ENCODE measurements at places on chromosomes 16 and 17. TPM values are rescaled to one million over a fixed set of nuclear protein-coding genes. Genes with fewer than 3 reads are reported as not detected.

GRCh38 chr17:62717889-62718288 is 90.2 kb downstream of the MARCHF10 start:
- H3K4me3 ChIP-seq: no peak overlapping the region
- no peaks in the 10 kb centered on the region for H3K36me3 ChIP-seq
- peaks cover 5% of the 10 kb centered on the region for H3K27me3 ChIP-seq
- H3K4me1 ChIP-seq: peaks cover 5% of the 10 kb centered on the region

GRCh38 chr17:31470592-31470991 is 79.1 kb downstream of the RAB11FIP4 start:
- no peak overlapping the region for H3K4me3 ChIP-seq
- no peak overlapping the region for H3K27ac ChIP-seq
- DNase-seq: no peak

Gene TBC1D3C
- not detected for total RNA-seq

Gene P2RX1
- not detected for total RNA-seq

Gene CCL4L2
- total RNA-seq: not detected

GRCh38 chr17:75041656-75042280 is 5.0 kb downstream of the ATP5PD start:
- no peak for DNase-seq
- H3K27me3 ChIP-seq: peaks cover 2% of the 10 kb centered on the region
- peaks cover 17% of the 10 kb centered on the region for H3K36me3 ChIP-seq
- peak overlapping the region; percentile 31 for H3K27ac ChIP-seq

- peak overlapping the region; percentile 78 for H3K27ac ChIP-seq
- H3K4me3 ChIP-seq: peak overlapping the region; percentile 57
- no peak for DNase-seq
- peaks cover 8% of the 10 kb centered on the region for H3K27me3 ChIP-seq
These were observed 9.5 kb downstream of the DOK4 start for GRCh38 chr16:57476546-57477410.

Gene CCL7
- not detected for total RNA-seq

- H3K36me3 ChIP-seq: no peaks in the 10 kb centered on the region
- H3K4me3 ChIP-seq: no peak overlapping the region
- DNase-seq: no peak
- H3K27ac ChIP-seq: no peak overlapping the region
- H3K27me3 ChIP-seq: peaks cover 1% of the 10 kb centered on the region
- peaks cover 7% of the 10 kb centered on the region for H3K4me1 ChIP-seq
These were observed 184.3 kb upstream of the CACNG3 start for GRCh38 chr16:24071666-24072360.

GRCh38 chr16:4580250-4580649 is 24.1 kb downstream of the C16orf96 start:
- no peak for DNase-seq
- H3K4me1 ChIP-seq: no peaks in the 10 kb centered on the region
- H3K4me3 ChIP-seq: no peak overlapping the region
- H3K36me3 ChIP-seq: no peaks in the 10 kb centered on the region
- H3K27me3 ChIP-seq: no peaks in the 10 kb centered on the region

DNA sequence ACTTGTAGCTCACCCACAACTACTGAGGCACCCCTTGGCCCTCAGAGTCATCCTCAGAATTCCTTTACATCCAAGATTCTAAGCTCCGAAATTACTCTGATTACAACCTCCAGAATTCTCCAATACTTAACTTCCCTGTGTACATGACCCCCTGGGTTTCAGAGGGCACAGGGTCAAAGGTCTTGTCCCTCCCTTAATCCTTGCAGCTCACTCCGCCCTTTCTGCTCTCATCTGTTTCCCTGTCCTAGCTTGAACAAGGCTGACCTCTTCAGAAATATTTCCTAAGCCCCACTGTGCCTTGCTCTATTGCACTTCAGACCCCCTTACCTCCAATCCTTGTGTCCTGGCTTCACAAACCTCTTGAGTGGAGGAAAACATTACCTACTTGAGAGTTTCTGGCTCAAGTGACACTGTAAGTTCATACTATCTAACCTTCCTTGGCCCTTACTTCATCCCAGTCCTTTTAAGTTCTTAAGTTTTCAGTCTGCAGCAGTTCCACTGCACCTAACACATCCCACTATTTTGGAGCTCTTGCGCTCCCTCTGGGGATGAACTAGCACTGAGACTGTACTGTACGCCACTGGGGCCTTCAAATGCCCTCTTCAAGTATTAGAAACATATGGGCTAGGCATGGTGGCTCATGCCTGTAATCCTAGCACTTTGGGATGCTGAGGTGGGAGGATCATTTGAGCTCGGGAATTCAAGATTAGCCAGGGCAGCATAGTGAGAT is 6.2 kb downstream of the N4BP1 start:
- H3K27ac ChIP-seq: no peak overlapping the region
- peaks cover 5% of the 10 kb centered on the region for H3K36me3 ChIP-seq
- no peak overlapping the region for H3K4me3 ChIP-seq
- no peaks in the 10 kb centered on the region for H3K27me3 ChIP-seq
- peaks cover 15% of the 10 kb centered on the region for H3K4me1 ChIP-seq

- H3K4me3 ChIP-seq: peak overlapping the region; percentile 17
- H3K27me3 ChIP-seq: no peaks in the 10 kb centered on the region
- no peak for DNase-seq
- H3K27ac ChIP-seq: no peak overlapping the region
- H3K36me3 ChIP-seq: peaks cover 37% of the 10 kb centered on the region
- no peaks in the 10 kb centered on the region for H3K4me1 ChIP-seq
These were observed 9.9 kb downstream of the CASC3 start for GRCh38 chr17:40150276-40150675.

GRCh38 chr17:7045492-7046126 is 1.7 kb upstream of the SLC16A11 start:
- peak overlapping the region; percentile 79 for H3K27ac ChIP-seq
- peaks cover 10% of the 10 kb centered on the region for H3K27me3 ChIP-seq
- H3K4me3 ChIP-seq: no peak overlapping the region
- peaks cover 26% of the 10 kb centered on the region for H3K4me1 ChIP-seq

DNA sequence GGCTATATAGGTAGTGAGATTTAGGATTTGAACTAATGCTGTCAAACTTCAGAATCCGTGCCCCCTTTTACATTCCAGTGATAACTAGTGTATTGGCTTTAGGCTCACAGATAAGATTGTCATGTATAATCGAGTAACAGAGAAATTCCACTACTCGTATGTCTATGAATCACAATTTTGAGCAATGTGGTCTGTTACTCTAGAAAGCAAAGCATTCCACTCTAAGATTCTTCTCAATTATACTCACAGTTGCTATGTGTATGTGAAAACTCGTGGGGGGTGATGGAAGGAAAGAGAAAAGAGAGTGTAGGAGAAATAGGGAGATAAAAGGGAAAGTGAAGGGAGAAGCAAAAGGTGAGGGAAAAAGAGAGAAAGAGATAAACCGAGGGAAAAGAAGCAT is 1175.1 kb upstream of the GOT2 start:
- H3K36me3 ChIP-seq: no peaks in the 10 kb centered on the region
- H3K27ac ChIP-seq: no peak overlapping the region
- no peak overlapping the region for H3K4me3 ChIP-seq
- no peaks in the 10 kb centered on the region for H3K27me3 ChIP-seq

- no peak overlapping the region for H3K27ac ChIP-seq
- no peak for DNase-seq
- no peaks in the 10 kb centered on the region for H3K27me3 ChIP-seq
- no peaks in the 10 kb centered on the region for H3K36me3 ChIP-seq
These were observed 2.9 kb downstream of the KRT39 start for GRCh38 chr17:40963838-40964237.

Gene FNDC8
- total RNA-seq: not detected

DNA sequence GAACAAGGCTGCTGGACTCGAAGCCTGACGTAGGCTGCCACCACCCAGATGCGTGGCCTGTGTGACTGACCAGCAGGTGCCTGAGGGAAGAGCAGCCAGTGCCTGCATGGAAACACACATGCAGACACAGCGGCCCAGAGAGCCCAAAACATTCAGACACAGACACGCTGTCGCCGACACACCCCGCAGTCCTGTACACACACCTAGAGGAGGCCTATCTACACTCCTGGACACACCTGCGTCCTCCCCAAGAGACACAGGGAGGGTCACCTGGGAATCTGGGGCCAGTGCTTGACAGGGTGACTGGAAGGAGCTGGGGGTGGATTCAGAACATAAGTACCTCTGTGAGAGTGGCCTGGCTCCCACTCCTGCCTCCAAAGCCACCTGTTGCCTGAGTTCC is 6.1 kb upstream of the TSPOAP1 start:
- H3K4me3 ChIP-seq: no peak overlapping the region
- H3K27ac ChIP-seq: peak overlapping the region; percentile 30
- peaks cover 9% of the 10 kb centered on the region for H3K27me3 ChIP-seq
- DNase-seq: no peak
- no peaks in the 10 kb centered on the region for H3K36me3 ChIP-seq

GRCh38 chr17:3008336-3009288 is 54.8 kb downstream of the OR1D5 start:
- H3K36me3 ChIP-seq: peaks cover 9% of the 10 kb centered on the region
- peaks cover 22% of the 10 kb centered on the region for H3K4me1 ChIP-seq
- H3K27ac ChIP-seq: no peak overlapping the region
- peaks cover 11% of the 10 kb centered on the region for H3K27me3 ChIP-seq
- no peak overlapping the region for H3K4me3 ChIP-seq
- no peak for DNase-seq

DNA sequence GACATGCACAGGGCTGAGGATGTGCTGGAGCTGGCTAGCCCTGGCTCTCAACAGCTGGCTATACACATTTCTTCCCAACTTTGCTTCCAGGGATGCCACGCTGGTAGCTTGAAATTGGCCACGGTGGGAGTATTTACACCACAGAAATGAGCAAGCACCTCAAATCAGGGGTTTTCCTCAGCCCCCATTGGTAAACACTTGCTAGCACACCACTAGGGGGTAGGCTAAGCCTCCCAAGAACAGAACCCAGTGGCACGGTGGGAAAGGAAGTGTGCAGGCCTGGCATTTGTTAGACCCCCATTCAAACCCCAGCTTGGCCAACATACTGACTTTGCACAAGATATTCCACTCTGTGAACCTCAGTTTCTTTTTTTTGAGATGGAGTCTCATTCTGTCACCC is 12.9 kb downstream of the DRC3 start:
- H3K4me3 ChIP-seq: no peak overlapping the region
- H3K36me3 ChIP-seq: no peaks in the 10 kb centered on the region
- H3K27me3 ChIP-seq: peaks cover 4% of the 10 kb centered on the region

- H3K4me3 ChIP-seq: no peak overlapping the region
- peaks cover 4% of the 10 kb centered on the region for H3K36me3 ChIP-seq
- H3K4me1 ChIP-seq: peaks cover 3% of the 10 kb centered on the region
- DNase-seq: no peak
- peaks cover 5% of the 10 kb centered on the region for H3K27me3 ChIP-seq
These were observed 23.0 kb upstream of the ABCC3 start for GRCh38 chr17:50611634-50612033.

Gene TGFB1I1
- 42.5 TPM for total RNA-seq

DNA sequence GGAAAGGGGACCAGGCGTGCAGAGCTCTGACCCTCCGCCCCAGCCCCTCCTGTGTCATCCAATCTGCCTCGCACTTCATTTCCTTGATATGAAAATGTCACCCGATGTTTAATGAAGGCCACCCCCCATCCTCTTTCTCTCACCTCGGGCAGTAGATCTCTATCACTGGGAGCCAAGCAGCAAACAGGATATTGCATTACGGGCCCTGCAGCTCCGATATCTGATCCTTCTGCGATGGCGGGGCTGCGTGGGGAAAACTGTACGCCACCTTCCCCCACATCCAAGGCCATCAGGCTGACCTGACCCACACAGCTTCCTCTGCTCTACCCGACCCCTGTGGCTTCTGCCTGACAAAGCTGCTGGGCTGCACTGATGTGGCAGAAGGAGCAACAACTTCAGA is 74.9 kb downstream of the DYNLRB2 start:
- H3K4me3 ChIP-seq: no peak overlapping the region
- H3K27ac ChIP-seq: no peak overlapping the region
- H3K27me3 ChIP-seq: peaks cover 4% of the 10 kb centered on the region

GRCh38 chr17:9200699-9201359 is 179.5 kb downstream of the NTN1 start:
- H3K36me3 ChIP-seq: no peaks in the 10 kb centered on the region
- peaks cover 17% of the 10 kb centered on the region for H3K4me1 ChIP-seq
- peaks cover 6% of the 10 kb centered on the region for H3K27me3 ChIP-seq
- H3K27ac ChIP-seq: no peak overlapping the region
- DNase-seq: no peak
- H3K4me3 ChIP-seq: no peak overlapping the region

DNA sequence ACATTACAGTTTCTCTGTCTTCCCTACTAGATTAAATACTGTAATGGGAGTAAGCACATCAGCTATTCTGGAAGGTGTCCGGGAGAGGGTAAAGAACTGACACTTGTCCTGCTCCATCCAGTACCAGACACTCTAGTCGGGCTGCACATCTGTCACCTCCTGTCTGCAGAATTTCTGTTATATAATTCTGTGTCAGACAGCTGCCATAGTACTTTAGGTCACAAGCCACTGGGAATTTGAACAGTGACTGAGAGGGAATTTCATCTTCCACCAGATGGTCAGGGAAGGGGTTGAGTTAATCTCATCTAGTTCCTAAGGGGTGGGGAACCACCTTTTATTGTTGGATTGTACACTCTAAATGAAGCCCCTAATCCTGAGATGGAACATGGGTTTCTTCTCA is 58.6 kb upstream of the NUDT7 start:
- H3K27ac ChIP-seq: no peak overlapping the region
- peaks cover 3% of the 10 kb centered on the region for H3K27me3 ChIP-seq
- peaks cover 12% of the 10 kb centered on the region for H3K4me1 ChIP-seq
- DNase-seq: no peak
- H3K36me3 ChIP-seq: no peaks in the 10 kb centered on the region

GRCh38 chr17:13812350-13812749 is 210.6 kb upstream of the HS3ST3A1 start:
- H3K4me1 ChIP-seq: no peaks in the 10 kb centered on the region
- no peaks in the 10 kb centered on the region for H3K36me3 ChIP-seq
- no peaks in the 10 kb centered on the region for H3K27me3 ChIP-seq
- DNase-seq: no peak
- H3K27ac ChIP-seq: no peak overlapping the region
- H3K4me3 ChIP-seq: no peak overlapping the region

DNA sequence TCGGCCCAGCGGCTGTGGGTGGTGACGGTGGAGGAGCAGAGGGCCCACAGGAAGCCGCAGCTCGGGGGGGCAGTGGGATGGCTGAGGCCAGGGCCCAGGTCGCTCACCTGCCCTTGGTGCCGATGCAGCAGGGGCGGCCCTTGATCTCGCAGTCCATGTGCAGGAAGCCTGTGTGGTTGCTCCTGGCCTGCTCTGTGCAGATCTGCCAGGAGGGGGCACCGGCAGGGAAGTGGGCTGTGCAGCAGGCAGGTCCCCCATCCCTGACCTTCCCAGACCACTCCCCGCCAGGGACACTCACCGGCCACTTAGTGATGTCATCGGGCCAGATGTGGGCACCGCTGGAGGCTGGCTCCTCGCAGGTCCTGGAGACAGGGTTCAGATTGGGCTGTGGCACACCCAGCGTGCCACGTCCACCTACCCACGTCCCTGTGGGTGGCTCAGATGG is 6.2 kb downstream of the AANAT start:
- H3K4me3 ChIP-seq: no peak overlapping the region
- H3K27ac ChIP-seq: no peak overlapping the region
- peaks cover 17% of the 10 kb centered on the region for H3K36me3 ChIP-seq
- H3K27me3 ChIP-seq: peaks cover 17% of the 10 kb centered on the region
- DNase-seq: peak; percentile 66
